ENCODE measurements at places on chromosomes 6 and 20.

- no peak for DNase-seq
Observed at GRCh38 chr20:33858666-33859065, 47.5 kb downstream of the CHMP4B start.

- no peak for DNase-seq
Observed at GRCh38 chr20:44186674-44187053, 324 bp downstream of the JPH2 start.

- DNase-seq = no peak
Observed at GRCh38 chr6:83592770-83593394, 80.5 kb downstream of the PRSS35 start.

GRCh38 chr6:152026291-152026690 lies 218.8 kb downstream of the ESR1 start:
- DNase-seq = no peak

- no peak for DNase-seq
Observed at GRCh38 chr20:22303523-22303922, 280.8 kb downstream of the FOXA2 start.

- DNase-seq = no peak
Observed at GRCh38 chr20:33074675-33075074, 4.8 kb upstream of the BPIFB4 start.

- no peak for DNase-seq
Observed at GRCh38 chr6:150651808-150652470, 52.3 kb downstream of the PLEKHG1 start.

DNA sequence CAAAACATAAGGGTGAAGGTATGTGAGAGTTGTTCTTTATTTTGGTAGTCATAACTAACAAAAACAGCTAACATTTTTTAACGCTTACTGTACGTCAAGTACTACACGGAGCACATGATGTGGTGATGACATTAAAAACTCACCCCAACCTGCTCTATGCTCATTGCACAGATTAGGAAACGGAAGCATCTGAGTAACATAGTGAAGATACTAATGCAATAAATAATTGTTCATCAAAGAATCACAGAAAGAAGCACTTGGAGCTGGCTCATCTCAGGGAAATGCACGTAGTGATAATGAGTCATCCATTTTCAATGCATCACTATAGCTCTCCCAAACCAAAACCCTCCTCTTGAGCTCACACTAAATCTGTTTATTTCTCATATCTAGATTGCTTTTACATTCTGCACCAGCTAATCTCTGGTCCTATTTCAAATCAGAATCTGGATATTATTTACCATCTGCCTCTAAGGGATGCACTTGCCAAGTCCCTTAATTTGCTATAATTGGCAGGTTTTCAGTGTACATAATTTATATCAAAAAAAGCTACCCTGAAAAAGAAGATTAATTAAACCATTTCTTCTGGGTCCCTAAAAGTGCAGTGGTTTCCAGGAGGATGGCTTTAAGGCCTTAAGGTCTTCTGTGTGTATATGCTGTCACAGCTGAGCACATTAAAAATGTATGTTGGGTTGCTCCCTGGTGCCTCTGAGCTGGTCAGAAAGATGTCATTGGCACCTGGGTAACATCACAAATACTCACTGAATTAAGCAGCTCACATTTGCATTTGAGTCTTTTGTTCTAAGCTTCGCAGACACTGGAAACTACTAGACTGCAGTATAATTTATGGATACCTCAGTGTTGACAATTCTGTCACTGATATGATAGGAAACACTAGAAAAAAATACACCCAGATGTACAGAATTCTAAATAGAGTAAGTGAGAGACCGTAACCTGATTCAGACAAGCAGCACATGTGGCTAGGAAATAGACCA lies 677.4 kb upstream of the CITED2 start:
- no peak for DNase-seq

- DNase-seq = peak; percentile 29
Observed at GRCh38 chr20:1301031-1301529, 27.9 kb downstream of the SDCBP2 start.

DNA sequence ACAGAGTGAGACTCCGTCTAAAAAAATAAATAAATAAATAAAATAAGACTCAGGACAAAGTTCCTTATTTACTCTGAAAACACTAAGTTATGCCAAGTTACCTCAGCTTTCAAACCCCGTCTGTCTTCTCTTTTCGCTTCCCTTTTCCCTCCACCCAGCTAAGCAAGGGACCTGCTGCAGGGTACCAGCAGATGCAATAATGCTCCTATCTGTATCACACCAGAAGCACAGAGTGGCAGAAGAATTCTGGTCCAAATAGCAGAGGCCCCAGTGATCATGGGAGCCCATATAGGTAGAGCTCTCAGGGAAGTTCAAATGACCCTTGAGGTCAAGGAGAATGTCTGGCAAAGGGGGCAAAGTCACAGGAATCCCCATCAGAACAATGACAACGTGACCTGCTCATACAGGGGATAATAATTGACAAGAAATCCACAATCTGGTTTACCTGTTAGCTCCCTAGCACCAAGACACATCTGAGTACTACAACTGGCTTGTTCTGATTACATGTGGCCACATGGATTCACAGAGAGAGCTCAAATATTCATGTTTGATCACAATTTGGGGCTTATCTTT lies 8.7 kb downstream of the GCM1 start:
- DNase-seq = no peak

GRCh38 chr6:105179244-105180065 lies at the start of gene POPDC3:
TSS of gene POPDC3 (minus strand) at chr6:105180014. CDS start at chr6:105161909, 18,105 bp downstream.
- no peak for DNase-seq

DNA sequence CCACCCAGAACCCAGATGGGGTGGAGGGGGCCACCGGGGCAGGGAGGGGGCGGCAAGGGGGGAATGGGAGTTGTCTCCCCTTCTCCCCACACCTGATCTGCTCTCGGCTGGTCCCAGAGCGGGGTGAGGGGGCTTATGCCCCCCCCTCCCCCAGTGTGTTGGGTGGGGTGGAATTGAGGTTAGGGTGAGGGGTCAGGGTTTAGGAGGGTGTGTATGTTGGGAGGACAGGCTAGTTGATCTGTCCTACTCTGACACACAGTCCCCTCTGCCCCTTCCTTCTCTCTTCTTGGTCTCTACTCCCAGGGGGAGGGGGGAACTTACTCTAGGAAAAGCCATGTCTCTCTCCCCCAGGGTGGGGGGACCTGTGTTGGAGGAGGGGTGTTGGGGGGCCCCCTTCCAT lies 1.9 kb upstream of the ZBTB9 start:
- no peak for DNase-seq

DNA sequence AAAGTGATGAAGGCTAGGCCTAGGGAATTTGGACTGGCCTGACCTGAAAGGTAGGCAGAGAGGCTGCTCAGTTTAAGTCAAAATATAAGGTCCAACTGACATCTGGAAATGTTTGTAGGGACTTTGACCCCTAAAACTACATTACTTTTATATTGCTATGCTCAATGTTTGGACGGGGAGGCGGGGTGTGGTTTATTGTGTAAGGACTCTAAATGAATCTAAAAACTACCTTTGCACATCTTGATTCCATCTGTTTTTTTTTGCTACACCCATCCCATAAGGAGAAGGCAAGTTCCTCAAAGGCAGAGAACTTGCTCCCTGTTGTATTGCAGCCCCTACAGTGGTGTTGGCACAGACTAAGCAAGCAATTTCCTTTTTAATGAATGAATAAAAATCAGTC lies 227.1 kb downstream of the HACE1 start:
- DNase-seq = no peak

DNA sequence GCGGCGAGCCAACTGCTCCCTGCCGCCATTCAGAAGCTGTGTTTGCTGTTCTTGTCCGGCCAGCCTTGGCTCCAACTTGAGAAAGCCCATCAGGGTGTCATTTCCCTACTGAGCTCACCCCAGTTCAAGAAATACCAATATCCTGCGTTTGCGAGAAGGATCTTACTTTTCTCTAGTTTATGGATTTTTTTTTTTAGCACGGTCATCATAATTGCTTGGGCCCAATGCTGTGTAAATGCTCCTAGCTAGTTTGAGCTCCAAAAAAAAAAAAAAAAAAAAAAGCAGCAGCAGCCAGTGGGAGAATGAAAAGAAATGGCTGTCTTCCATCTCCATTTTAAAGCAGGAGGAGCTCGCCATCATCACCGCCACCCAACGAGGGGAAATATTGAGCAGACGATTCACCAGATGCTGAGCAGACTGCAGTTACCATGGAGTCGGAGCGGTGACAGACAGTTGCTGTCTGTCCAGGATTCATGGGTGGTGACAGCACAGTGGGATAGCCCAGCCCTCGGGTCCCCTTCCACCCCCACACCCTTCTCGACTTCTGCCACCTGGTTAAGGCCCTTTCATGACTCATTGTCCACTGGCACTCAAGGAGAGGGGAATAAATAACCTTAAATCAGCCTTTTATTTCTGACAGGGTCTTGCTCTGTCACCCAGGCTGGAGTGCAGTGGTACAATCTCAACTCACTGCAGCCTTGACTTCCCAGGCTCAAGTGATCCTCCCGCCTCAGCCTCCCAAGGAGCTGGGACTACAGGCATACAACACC lies 132.4 kb upstream of the SNX9 start:
- DNase-seq = no peak

DNA sequence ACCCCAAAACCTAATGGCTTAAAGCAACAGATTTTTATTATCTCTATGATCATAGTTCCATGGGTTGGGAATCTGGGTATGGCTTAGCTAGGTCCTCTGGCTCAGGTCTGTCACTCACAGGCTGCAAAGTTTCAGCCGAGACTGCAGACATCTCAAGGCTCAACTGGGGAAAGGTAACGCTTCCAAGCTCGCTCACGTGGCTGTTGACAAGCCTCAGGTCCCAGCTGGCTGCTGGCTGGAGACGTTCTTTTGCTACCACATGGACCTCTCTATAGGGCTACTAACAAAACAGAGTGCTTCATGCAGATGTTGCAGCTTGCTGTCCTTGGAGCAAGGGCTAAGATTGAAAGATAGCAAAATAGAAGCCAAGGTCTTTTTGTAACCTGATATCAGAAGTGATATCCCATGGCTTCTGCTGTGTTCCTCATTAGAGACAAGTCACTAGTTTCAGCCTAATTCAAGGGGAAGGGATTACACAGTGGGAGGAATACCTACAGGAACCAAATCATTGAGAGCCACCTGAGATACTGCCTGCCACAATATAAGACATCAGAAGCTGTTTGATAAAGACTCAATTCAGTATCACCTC lies 6.6 kb downstream of the HTR1E start:
- DNase-seq = no peak

DNA sequence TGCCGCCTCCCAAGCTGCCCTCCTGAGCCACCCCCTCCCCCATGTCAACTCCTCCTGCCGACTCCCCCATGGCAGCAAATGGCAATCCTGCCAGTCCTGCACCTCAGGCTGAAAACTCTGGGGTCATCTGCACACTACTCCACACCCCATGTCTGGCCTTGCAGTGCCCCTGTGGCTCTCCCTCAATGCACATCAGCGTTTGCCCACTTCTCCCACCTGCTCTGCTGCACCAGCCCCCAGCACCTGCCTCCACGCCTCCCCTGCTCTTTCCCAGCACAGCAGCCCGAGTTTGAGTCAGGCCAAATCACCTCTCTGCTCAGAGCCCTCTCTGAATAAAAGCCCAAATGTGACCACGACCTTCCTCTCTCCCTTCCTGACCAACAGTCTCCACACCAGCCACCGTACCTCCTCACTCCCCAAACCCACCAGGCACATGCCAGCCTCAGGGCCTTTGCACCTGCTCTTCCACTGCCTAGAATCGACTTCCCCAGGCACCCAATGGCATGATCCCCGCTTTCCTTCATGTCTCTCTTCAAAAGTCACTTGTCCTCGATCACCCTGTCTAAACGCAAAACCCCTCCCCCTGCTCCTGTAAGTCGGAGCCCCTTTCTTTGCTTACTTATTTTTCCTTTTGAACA lies 4.3 kb downstream of the PXDC1 start:
- no peak for DNase-seq

DNA sequence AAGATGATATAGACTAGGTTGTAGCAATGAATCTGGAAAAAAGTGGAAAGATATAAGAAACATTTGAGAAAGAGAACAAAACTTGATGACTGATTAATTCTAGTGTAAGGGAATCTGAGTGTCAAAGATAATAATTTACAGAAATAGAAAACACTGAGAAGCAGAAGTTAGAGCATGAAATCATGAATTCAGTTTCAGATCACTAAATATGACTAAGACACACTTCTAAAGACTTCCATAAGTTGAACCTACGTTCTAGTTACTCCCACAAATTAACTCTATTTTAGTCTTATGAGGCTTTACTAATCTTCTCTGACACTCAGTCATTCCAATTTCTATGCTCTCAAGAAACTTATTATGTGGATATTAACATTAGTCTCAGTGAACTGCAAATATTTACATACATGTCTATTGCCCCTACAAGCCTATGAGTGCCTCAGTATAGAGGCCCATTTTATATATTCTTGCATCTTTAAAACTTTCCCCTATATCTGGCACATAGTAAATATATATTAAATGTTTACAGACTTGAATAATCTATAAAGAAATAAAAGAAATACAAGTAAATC lies 30.4 kb downstream of the IBTK start:
- DNase-seq = no peak

DNA sequence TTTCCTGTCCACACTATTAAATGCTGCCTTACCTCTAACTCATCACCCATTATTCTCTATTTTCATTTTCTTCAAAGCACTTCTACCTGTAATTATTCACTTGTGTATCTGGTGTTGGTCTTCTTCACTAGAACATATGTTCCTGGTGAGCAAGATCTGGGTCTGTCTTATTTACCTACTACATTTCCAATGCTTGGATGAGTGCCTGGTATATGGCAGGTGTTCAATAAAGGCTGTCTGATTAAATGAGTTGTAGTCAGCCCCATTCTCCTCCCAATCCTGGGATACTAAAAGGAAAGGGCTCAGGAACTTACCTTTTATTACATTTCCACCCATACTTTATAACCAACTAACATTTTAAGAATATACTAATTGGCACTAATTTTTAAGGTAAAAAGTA lies 61.0 kb downstream of the CEP162 start:
- DNase-seq = no peak

- no peak for DNase-seq
Observed at GRCh38 chr20:20439602-20440190, 71.8 kb downstream of the INSM1 start.

GRCh38 chr6:131023834-131024504 lies 39.1 kb downstream of the EPB41L2 start:
- DNase-seq = no peak

GRCh38 chr20:44279228-44279627 lies 31.8 kb downstream of the FITM2 start:
- no peak for DNase-seq

DNA sequence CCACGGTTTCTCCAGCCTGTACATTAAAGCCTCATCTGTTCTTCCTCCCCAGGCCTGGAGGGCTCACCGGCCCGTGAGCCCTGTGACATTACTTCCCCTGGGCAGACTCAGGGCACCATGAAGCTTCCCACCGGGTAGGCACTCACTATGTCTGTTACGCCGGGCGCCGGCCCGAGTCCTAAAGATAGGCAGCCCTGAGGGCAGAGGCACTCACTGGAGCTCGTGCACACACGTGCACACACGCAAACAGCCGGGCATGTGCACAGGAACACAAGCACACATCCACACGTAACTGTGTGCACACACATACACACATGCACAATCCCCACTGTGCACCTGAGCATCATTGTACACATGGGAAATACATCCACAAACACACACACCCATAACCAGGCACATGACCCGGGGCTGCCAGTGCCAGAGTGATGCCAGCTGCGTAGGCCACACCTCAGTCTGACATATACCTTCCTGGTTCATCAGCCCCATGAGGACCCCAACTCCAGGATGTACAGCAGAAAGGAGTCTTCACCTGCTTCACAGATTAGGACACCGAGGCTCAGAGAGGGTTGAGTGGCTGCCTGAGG lies 83.7 kb downstream of the YTHDF1 start:
- no peak for DNase-seq

- DNase-seq = no peak
Observed at GRCh38 chr6:53464483-53464882, 80.4 kb downstream of the GCLC start.

GRCh38 chr20:37764333-37764935 lies 70.6 kb downstream of the CTNNBL1 start:
- DNase-seq = no peak
